Neural progenitor cell (in vitro differentiated cells): ENCODE measurements at places on chromosomes 2 and 18. TPM values are rescaled to one million over a fixed set of nuclear protein-coding genes. Genes with fewer than 3 reads are reported as not detected.
A peak's percentile ranks its signal among the peaks of the same experiment; 100 is the strongest.

Gene SLC14A1
- total RNA-seq: not detected in 2 replicates

Gene HOXD3
- total RNA-seq: not detected in 2 replicates

Gene RAB12
- total RNA-seq: 24.6 and 41.4 TPM in 2 replicates

Gene REG3A
- total RNA-seq: not detected in 2 replicates

Gene PARD6G
- total RNA-seq: 21.8 and 25.2 TPM in 2 replicates

Gene SAG
- total RNA-seq: 0.03 TPM in 1 of 2 replicates, not detected in the other

Gene CREB1
- total RNA-seq: 118 and 164 TPM in 2 replicates

Gene IMP4
- 23.3 and 51.4 TPM in 2 replicates for total RNA-seq

Gene UNC80
- total RNA-seq: 0.93 and 1.9 TPM in 2 replicates

- no peak overlapping the region for H3K27ac ChIP-seq
- peaks cover 16% of the 10 kb centered on the region for H3K4me1 ChIP-seq
- no peak overlapping the region for H3K4me3 ChIP-seq
- no peaks in the 10 kb centered on the region for H3K36me3 ChIP-seq
- H3K27me3 ChIP-seq: no peaks in the 10 kb centered on the region
These were observed 129.9 kb upstream of the MSH6 start for GRCh38 chr2:47653036-47653435.

DNA sequence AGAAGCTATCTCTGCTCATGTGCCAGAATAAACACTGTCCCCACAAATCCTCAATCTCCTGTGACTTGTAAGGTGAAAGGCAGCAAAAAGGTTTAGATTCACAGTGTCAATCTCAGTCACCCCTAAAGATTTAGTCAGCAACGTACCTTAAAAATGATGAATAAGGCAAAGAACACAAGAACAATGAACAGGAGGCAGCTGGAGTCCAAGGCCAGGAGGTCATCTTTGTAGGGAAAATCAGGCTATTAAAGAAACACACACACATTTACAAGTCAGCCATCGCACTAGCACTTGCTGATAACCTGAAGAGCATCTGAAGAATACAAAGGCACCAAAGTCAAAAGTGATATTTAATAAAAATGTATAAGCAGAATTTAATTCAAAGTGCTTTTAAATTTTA is 16.6 kb downstream of the LAPTM4A start:
- H3K36me3 ChIP-seq: peaks cover 26% of the 10 kb centered on the region
- H3K4me1 ChIP-seq: no peaks in the 10 kb centered on the region
- H3K27ac ChIP-seq: no peak overlapping the region

GRCh38 chr2:195711478-195711877 is 54.5 kb downstream of the SLC39A10 start:
- peaks cover 27% of the 10 kb centered on the region for H3K36me3 ChIP-seq
- peaks cover 14% of the 10 kb centered on the region for H3K4me1 ChIP-seq
- DNase-seq: no peak
- H3K27me3 ChIP-seq: no peaks in the 10 kb centered on the region
- H3K27ac ChIP-seq: no peak overlapping the region
- H3K4me3 ChIP-seq: no peak overlapping the region

DNA sequence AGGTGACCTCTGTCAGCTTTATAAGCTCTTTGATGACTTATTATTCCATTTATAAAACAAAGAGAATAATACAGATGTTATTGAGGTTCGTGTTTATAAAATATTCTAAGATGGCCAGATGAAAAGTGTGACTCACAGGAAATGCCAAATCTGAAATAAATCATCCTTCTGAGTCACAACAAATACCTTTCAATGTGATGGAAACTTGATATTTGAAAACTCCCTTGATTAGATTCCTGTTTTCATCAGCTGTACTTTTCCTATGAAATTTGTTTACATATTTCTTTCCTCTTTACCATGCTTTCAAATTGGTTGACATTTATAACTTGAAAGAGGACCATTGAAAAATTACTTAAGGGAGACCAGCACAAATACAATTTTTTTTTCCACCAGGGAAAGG is 30.6 kb upstream of the PPP1R1C start:
- no peak overlapping the region for H3K4me3 ChIP-seq
- no peaks in the 10 kb centered on the region for H3K36me3 ChIP-seq
- no peak overlapping the region for H3K27ac ChIP-seq
- peaks cover 4% of the 10 kb centered on the region for H3K4me1 ChIP-seq
- no peaks in the 10 kb centered on the region for H3K27me3 ChIP-seq

- peak overlapping the region; percentile 62 for H3K27ac ChIP-seq
- peak; percentile 72 for DNase-seq
- H3K4me3 ChIP-seq: peak overlapping the region; percentile 91
- H3K27me3 ChIP-seq: no peaks in the 10 kb centered on the region
- peaks cover 17% of the 10 kb centered on the region for H3K4me1 ChIP-seq
These were observed 472 bp downstream of the CNOT11 start for GRCh38 chr2:101253013-101253702.

GRCh38 chr2:233375490-233376314 is 21.4 kb downstream of the DGKD start:
- H3K27me3 ChIP-seq: no peaks in the 10 kb centered on the region
- H3K4me3 ChIP-seq: no peak overlapping the region
- H3K27ac ChIP-seq: no peak overlapping the region
- no peaks in the 10 kb centered on the region for H3K36me3 ChIP-seq
- no peak for DNase-seq
- peaks cover 10% of the 10 kb centered on the region for H3K4me1 ChIP-seq

DNA sequence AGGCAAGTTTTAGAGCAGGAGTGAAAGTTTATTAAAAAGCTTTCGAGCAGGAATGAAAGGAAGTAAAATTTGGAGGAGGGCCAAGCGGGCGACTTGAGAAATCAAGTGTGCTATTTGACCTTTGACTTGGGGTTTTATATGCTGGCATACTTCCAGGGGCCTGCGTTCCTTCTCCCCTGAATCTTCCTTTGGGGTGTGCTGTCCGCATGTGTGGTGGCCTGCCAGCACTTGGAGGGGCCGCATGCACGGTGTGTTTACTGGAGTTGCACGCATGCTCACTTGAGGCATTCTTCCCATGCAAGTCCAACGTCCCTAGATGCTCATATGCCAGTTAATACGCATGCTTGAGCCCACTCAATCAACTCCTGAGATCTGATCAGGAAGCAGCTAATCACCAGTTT is 78.3 kb upstream of the MAP4K4 start:
- no peak overlapping the region for H3K4me3 ChIP-seq
- H3K4me1 ChIP-seq: no peaks in the 10 kb centered on the region
- no peak for DNase-seq
- H3K27me3 ChIP-seq: no peaks in the 10 kb centered on the region
- H3K36me3 ChIP-seq: no peaks in the 10 kb centered on the region
- H3K27ac ChIP-seq: no peak overlapping the region

GRCh38 chr2:155240176-155240575 is 541.7 kb downstream of the KCNJ3 start:
- no peaks in the 10 kb centered on the region for H3K4me1 ChIP-seq
- no peak overlapping the region for H3K27ac ChIP-seq
- H3K4me3 ChIP-seq: no peak overlapping the region

GRCh38 chr18:43236921-43237320 is 40.4 kb downstream of the SYT4 start:
- H3K4me1 ChIP-seq: no peaks in the 10 kb centered on the region
- H3K27ac ChIP-seq: no peak overlapping the region
- no peak overlapping the region for H3K4me3 ChIP-seq
- no peaks in the 10 kb centered on the region for H3K36me3 ChIP-seq
- no peaks in the 10 kb centered on the region for H3K27me3 ChIP-seq
- no peak for DNase-seq

DNA sequence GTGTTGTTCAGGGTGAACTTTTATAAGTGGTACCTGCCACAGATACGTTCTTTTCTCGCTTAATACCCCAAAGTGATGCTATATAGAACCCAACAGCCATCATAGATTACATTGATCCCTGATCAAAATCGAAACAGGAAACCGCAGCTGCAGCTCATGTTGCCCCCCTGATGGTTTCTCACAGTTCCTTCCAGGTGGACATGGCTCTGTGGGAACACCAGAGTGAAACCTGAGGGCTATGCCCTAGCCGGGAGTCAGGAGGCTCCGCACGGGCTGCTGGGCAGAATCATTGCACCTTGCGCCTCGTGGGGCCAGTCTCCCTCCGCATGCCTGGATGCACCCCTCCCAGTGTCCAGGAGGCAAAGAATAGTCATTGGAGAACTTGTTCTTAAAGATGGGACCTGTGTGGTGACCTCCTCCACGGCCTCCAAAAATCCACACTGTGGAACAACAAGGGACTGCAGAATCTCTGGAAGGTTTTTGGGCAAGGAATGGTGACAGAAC is 61.8 kb downstream of the CRACDL start:
- H3K4me1 ChIP-seq: no peaks in the 10 kb centered on the region
- H3K27ac ChIP-seq: no peak overlapping the region
- DNase-seq: no peak
- no peak overlapping the region for H3K4me3 ChIP-seq
- H3K36me3 ChIP-seq: no peaks in the 10 kb centered on the region
- no peaks in the 10 kb centered on the region for H3K27me3 ChIP-seq

DNA sequence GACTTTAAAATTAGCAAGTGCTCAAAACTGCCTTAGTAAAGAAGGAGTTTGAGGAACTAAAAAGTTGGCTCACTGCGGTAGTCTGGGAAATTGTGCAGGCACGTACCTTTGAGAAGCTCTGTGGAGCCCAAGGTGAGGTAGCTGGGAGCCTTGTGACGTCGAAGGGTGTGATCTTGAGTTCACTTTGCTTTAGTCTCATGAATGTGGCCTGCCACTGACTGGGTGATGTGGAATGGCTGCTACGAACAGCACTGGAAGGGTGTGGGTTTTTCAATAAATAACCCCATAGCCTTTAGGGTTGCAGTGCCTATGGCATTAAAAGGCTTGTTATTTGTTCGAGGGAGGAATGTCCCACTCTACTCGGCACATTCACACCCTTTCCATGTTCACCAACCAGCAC is 312.3 kb downstream of the PRKCE start:
- H3K4me1 ChIP-seq: peaks cover 5% of the 10 kb centered on the region
- no peak overlapping the region for H3K27ac ChIP-seq
- H3K4me3 ChIP-seq: no peak overlapping the region
- no peaks in the 10 kb centered on the region for H3K27me3 ChIP-seq
